ENCODE measurements at places on chromosomes 7 and 10. TPM values are rescaled to one million over a fixed set of nuclear protein-coding genes. Genes with fewer than 3 reads are reported as not detected.

GRCh38 chr10:59901470-59901869 is 4.9 kb downstream of the CCDC6 start:
- H3K27ac ChIP-seq: no peak overlapping the region
- H3K36me3 ChIP-seq: no peaks in the 10 kb centered on the region
- H3K27me3 ChIP-seq: no peaks in the 10 kb centered on the region
- no peak overlapping the region for H3K4me3 ChIP-seq
- peaks cover 45% of the 10 kb centered on the region for H3K4me1 ChIP-seq

Gene MAGI2
- total RNA-seq: 26.4 TPM

Gene DLX5
- not detected for total RNA-seq

GRCh38 chr10:94607111-94607510 is 61.5 kb downstream of the HELLS start:
- peaks cover 80% of the 10 kb centered on the region for H3K36me3 ChIP-seq
- H3K4me1 ChIP-seq: no peaks in the 10 kb centered on the region
- DNase-seq: no peak
- H3K27me3 ChIP-seq: no peaks in the 10 kb centered on the region
- no peak overlapping the region for H3K4me3 ChIP-seq
- peak overlapping the region; percentile 41 for H3K27ac ChIP-seq

Gene ANKRD7
- total RNA-seq: not detected

Gene AOAH
- not detected for total RNA-seq

- H3K4me3 ChIP-seq: no peak overlapping the region
- H3K27ac ChIP-seq: peak overlapping the region; percentile 35
- H3K4me1 ChIP-seq: no peaks in the 10 kb centered on the region
- no peaks in the 10 kb centered on the region for H3K27me3 ChIP-seq
- H3K36me3 ChIP-seq: peaks cover 44% of the 10 kb centered on the region
These were observed 28.7 kb upstream of the RUFY2 start for GRCh38 chr10:68435803-68436202.

DNA sequence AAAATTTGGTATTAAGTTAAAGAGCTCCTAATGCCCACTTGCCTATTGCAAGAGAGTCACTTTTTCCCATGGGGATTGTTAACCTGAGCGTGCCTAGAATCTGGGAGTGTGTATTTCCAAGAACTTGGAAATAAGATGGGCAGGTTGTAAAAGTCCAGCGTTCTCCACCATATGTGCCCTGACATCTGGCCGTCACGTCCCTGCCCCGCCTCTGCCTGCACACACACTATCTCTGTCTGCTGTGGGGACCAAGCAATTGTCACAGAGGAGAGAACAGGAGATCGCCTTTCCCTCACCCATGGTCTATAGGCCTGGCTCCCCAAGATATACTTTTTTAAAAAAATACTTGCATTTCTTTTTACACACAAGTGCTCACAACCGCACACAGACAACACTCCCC is 396.5 kb upstream of the PFKP start:
- H3K27ac ChIP-seq: no peak overlapping the region
- no peak for DNase-seq
- H3K4me3 ChIP-seq: no peak overlapping the region
- peaks cover 8% of the 10 kb centered on the region for H3K4me1 ChIP-seq

Gene NUPR2
- total RNA-seq: not detected

- H3K4me1 ChIP-seq: peaks cover 38% of the 10 kb centered on the region
- H3K36me3 ChIP-seq: no peaks in the 10 kb centered on the region
- peak overlapping the region; percentile 93 for H3K27ac ChIP-seq
- peak overlapping the region; percentile 38 for H3K4me3 ChIP-seq
- no peaks in the 10 kb centered on the region for H3K27me3 ChIP-seq
These were observed 21.4 kb upstream of the SIRT1 start for GRCh38 chr10:67863094-67863493.

DNA sequence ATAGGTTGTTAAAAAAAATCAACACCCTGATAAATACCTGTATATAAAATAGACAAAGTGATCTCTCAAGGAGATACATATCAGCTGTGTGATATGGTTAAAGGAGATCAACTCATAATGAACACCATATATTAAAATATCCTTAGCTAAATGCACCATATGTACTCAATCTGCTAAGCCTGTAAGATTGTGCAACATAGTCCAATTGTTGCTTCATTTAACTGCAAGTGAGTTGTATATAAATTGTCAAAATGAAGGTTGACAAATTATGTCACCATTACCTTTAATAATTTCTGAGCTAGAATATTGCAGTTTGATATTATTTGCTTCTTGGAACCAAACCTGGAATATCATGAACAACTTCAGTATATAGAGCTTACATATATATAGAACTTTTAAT is 283.7 kb downstream of the MALRD1 start:
- no peaks in the 10 kb centered on the region for H3K27me3 ChIP-seq
- no peak overlapping the region for H3K4me3 ChIP-seq
- DNase-seq: no peak
- no peaks in the 10 kb centered on the region for H3K4me1 ChIP-seq
- H3K27ac ChIP-seq: no peak overlapping the region

DNA sequence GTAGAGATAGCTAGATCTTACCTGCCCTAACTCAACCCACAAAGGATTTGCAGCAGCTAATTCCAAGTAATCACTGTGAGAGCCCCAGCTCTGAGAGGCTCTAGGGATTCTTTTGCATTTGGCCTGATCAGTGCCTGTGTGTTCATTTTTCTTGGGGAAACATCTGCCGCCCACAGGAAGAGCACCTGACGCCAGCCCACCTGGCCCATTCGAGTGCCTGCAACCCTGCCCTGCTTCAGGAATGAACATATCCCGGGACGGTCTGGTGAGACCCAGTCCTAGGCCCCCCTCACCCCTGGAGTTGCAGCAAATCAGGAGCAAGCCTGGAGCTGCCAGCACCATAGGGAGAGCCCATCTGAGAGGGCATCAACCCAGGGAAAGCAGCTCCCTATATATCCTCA is 38.8 kb downstream of the GSDME start:
- peaks cover 20% of the 10 kb centered on the region for H3K4me1 ChIP-seq
- H3K27ac ChIP-seq: no peak overlapping the region
- no peak overlapping the region for H3K4me3 ChIP-seq
- no peaks in the 10 kb centered on the region for H3K36me3 ChIP-seq
- H3K27me3 ChIP-seq: no peaks in the 10 kb centered on the region
- DNase-seq: no peak

DNA sequence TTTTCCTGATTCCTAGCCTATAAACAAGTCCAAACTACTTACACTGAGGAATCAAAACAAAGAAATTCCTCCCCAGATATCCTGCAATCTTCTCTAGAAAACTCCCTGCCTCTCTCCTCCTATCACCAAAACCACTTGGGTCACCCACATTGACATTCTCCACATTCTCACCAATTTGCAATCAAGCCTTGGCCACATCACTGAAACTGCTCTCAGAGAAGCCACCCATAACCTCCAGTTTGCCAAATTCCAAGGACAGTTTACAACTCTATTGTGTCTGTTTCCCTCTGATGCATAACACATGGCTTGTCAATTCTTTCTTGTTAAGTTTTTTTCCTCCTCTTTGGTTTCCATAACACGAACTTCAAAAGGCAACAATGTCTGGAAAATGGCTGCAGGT is 233.5 kb downstream of the XPNPEP1 start:
- DNase-seq: no peak
- no peak overlapping the region for H3K4me3 ChIP-seq
- H3K4me1 ChIP-seq: no peaks in the 10 kb centered on the region
- H3K36me3 ChIP-seq: no peaks in the 10 kb centered on the region

- no peaks in the 10 kb centered on the region for H3K27me3 ChIP-seq
- H3K36me3 ChIP-seq: 0 out of 2 replicates have a peak, but pooled peaks cover 5% of the 10 kb centered on the region
- peaks cover 6% of the 10 kb centered on the region for H3K4me1 ChIP-seq
- no peak for DNase-seq
- H3K27ac ChIP-seq: no peak overlapping the region
- no peak overlapping the region for H3K4me3 ChIP-seq
These were observed 135.1 kb upstream of the TRIM24 start for GRCh38 chr7:138324941-138325340.

DNA sequence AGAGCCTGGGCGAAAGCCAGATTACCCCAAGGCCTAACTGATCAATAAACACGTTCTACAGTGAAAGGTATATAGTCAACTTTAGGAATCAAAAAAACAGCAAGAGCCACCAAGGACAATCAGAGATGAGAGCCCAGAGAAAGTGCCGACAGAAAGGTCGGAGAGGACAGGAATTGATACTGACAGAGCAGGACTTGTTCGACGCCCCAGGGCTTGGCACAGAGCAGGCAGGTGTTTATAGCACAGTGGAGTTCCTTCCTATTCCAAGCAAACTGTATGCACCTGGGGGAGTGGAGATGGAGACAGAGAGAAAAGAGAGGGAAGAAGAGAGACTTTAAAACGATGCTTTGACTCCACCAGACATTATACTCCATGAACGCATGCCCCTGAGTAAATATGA is 39.5 kb downstream of the PPP1R3C start:
- no peaks in the 10 kb centered on the region for H3K4me1 ChIP-seq
- H3K27me3 ChIP-seq: no peaks in the 10 kb centered on the region
- no peak for DNase-seq
- no peak overlapping the region for H3K27ac ChIP-seq

GRCh38 chr10:14761372-14761771 is 13.3 kb downstream of the FAM107B start:
- H3K27me3 ChIP-seq: no peaks in the 10 kb centered on the region
- no peaks in the 10 kb centered on the region for H3K36me3 ChIP-seq
- H3K4me3 ChIP-seq: no peak overlapping the region
- H3K27ac ChIP-seq: no peak overlapping the region

DNA sequence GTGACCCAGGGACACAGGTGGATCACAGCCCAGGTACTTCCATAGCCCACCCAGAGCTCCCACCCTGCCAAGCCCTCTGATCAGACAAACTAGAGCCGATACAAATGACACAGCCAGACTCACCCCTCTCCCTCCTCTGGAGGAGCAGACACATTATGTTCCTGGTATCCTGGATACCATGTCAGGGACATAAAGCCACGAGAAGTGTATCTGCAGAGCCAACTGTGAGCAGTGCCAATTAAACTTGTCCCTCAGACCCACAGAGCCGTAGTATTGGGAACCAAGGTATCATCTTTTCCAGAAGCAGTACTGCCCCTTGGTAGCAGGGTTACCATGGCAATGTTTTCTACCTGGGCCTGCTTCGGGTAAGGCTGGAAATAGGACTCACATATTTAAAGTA is 47.3 kb upstream of the CPXM2 start:
- H3K4me3 ChIP-seq: no peak overlapping the region
- H3K27me3 ChIP-seq: no peaks in the 10 kb centered on the region
- DNase-seq: no peak
- no peak overlapping the region for H3K27ac ChIP-seq
- H3K4me1 ChIP-seq: no peaks in the 10 kb centered on the region

GRCh38 chr7:1856888-1857441 is 186.9 kb downstream of the ELFN1 start:
- no peak overlapping the region for H3K4me3 ChIP-seq
- H3K27me3 ChIP-seq: no peaks in the 10 kb centered on the region
- no peak for DNase-seq
- H3K4me1 ChIP-seq: no peaks in the 10 kb centered on the region

- no peak for DNase-seq
- H3K36me3 ChIP-seq: no peaks in the 10 kb centered on the region
- no peak overlapping the region for H3K4me3 ChIP-seq
- no peaks in the 10 kb centered on the region for H3K4me1 ChIP-seq
- H3K27me3 ChIP-seq: no peaks in the 10 kb centered on the region
These were observed 250.3 kb downstream of the SNX13 start for GRCh38 chr7:17690030-17690429.

Gene ADARB2
- 5.0 TPM for total RNA-seq

Gene PAOX
- total RNA-seq: 8.7 TPM

DNA sequence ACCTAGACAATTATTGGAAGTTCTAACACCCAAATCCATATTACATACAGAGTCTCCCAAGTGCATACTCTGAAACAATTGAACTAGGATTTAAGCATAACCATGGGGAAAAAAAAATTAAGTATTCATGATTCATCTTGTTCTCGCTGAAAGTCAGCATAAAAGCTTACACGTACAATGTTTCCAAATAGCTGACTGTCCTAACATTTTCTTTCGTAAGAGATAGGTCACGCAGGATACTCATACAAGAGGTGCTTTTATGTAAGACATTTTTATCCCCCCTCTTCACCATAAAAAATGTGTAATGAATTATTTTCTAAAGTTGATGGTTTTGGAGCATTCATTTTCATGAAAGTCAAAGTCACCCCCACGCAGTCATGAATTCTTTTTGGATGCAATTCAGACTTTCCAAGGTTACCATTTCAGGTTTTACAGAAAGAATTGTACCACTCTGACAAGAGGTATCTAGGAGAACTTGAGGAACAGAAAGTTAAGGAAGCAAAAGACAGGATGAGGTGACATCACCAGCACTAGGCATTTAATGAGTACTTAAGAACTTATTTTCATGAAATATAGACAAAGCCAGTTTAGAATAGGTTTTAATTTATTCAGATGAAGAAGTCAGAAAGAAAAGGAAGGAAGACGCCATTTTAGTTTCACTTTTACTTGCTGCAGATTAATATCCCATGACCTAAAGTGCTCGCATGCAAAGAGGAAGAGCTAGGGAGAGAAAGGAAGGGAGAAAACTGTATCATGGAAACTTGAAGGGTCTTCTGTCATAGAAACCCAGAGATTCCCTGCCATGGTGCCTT is 55.8 kb downstream of the TMEM26 start:
- DNase-seq: no peak
- no peaks in the 10 kb centered on the region for H3K27me3 ChIP-seq
- H3K27ac ChIP-seq: no peak overlapping the region

- H3K4me1 ChIP-seq: no peaks in the 10 kb centered on the region
- no peak for DNase-seq
- H3K4me3 ChIP-seq: no peak overlapping the region
- no peaks in the 10 kb centered on the region for H3K27me3 ChIP-seq
These were observed 22.9 kb upstream of the GPR22 start for GRCh38 chr7:107446988-107447387.

DNA sequence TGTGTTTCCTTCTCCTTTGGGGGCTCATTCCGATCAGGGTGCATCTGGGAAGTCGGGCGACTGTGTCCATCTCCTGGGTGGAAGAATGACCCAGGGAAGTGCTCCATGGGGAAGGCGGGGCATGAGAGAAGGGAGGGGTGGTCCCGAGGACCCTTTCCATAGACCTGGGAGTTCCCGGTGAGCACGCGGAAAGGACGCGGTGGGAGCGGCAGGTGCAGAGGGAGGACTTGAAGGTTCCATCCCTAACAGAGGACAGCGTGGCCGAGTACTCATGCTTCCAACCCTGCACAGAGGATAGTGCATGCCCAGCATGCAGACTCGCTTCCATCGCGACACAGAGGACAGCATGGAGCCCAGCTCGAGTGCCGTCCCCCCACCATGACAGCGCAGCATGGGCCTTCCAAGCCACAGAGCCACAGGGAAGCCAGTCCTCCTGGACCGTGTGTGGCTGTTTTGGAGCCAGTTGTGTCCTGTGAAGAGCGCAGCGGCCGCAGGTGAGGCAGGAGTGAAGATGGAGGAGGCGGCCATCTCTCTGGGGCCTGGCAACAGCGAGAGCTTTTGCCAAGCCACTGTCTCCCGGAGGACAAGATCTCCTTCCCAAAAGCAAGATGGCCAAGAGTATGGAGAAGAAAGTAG is 281.4 kb downstream of the DNAJB6 start:
- H3K4me3 ChIP-seq: no peak overlapping the region
- no peak overlapping the region for H3K27ac ChIP-seq
- no peaks in the 10 kb centered on the region for H3K36me3 ChIP-seq
- H3K4me1 ChIP-seq: no peaks in the 10 kb centered on the region
- H3K27me3 ChIP-seq: no peaks in the 10 kb centered on the region
